ENCODE measurements at places on chromosomes 13 and 19. TPM values are rescaled to one million over a fixed set of nuclear protein-coding genes. Genes with fewer than 3 reads are reported as not detected.
A peak's percentile ranks its signal among the peaks of the same experiment; 100 is the strongest.

- no peaks in the 10 kb centered on the region for H3K27me3 ChIP-seq
- H3K4me1 ChIP-seq, result peaks cover 23% of the 10 kb centered on the region
- peak overlapping the region; percentile 70 for H3K27ac ChIP-seq
- H3K36me3 ChIP-seq, result no peaks in the 10 kb centered on the region
- H3K4me3 ChIP-seq, result no peak overlapping the region
Observed at GRCh38 chr19:30268601-30269000, 103.6 kb upstream of the ZNF536 start.

The ZSCAN1 gene
- 0.88 TPM for total RNA-seq

- DNase-seq, result no peak
- H3K36me3 ChIP-seq, result peaks cover 8% of the 10 kb centered on the region
- H3K27ac ChIP-seq, result no peak overlapping the region
- no peaks in the 10 kb centered on the region for H3K27me3 ChIP-seq
- H3K4me1 ChIP-seq, result peaks cover 25% of the 10 kb centered on the region
- no peak overlapping the region for H3K4me3 ChIP-seq
Observed at GRCh38 chr19:7901337-7901736, 2.3 kb upstream of the MAP2K7 start.

GRCh38 chr13:44629465-44630183 lies 53.5 kb upstream of the TSC22D1 start:
- no peaks in the 10 kb centered on the region for H3K4me1 ChIP-seq
- DNase-seq, result no peak
- no peak overlapping the region for H3K27ac ChIP-seq

The PLD3 gene
- 236 TPM for total RNA-seq

The HSH2D gene
- 1.4 TPM for total RNA-seq

The CUL4A gene
- total RNA-seq, result 78.9 TPM

DNA sequence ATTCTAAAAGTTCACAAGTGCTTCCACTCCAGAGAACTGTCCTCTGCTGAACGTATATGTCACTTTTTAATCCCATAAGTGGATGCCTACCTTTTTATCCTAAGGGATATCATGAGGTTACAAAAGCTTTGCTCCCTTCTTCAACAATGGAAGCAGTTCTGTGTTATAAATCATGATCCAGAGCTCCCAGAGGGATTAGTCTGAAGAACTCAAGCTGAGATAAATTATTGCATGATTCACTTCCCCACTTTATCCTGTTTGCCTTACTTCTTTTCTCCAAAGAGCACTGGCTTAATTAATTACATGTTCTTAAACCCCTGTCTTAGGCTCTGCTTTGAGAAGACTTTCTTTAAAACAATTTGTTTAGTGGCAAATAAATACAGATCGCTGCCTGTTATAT lies 246.7 kb downstream of the PCDH17 start:
- no peaks in the 10 kb centered on the region for H3K36me3 ChIP-seq
- H3K27ac ChIP-seq, result no peak overlapping the region
- H3K4me3 ChIP-seq, result no peak overlapping the region
- no peaks in the 10 kb centered on the region for H3K27me3 ChIP-seq
- H3K4me1 ChIP-seq, result no peaks in the 10 kb centered on the region

GRCh38 chr13:95295026-95295425 lies 6.2 kb downstream of the ABCC4 start:
- H3K36me3 ChIP-seq, result no peaks in the 10 kb centered on the region
- no peak overlapping the region for H3K27ac ChIP-seq
- DNase-seq, result no peak
- no peaks in the 10 kb centered on the region for H3K4me1 ChIP-seq

DNA sequence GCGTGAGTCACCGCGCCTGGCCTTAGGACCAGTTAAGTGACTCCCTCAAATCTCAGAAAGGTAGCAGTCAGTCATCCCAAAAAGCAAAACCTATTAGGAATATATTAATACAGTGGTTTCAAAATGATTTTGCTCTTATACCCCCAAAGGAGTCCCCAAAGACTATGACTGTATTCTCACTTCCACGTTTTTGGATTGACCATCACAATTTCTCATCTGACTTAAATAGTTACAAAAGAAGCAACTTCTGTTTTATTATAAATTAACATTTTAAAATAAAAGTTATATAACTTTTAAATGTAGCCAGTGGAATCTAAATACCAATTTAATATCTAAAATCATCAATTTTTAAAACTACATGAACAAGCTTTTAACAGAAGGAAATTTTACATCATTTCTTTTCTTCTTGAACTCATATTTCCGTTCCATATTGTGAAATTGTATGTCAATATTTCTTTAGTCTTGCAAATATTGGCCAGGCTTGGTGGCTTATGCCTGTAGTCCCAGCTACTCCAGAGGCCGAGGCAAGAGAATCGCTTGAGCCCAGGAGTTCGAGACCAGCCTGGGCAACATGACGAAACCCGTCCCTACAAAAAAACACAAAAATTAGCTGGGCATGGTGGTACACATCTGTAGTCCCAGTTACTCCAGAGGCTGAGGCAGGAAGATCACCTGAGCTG lies 1.5 kb upstream of the SPART start:
- H3K27ac ChIP-seq, result no peak overlapping the region
- no peak overlapping the region for H3K4me3 ChIP-seq
- peaks cover 10% of the 10 kb centered on the region for H3K4me1 ChIP-seq

DNA sequence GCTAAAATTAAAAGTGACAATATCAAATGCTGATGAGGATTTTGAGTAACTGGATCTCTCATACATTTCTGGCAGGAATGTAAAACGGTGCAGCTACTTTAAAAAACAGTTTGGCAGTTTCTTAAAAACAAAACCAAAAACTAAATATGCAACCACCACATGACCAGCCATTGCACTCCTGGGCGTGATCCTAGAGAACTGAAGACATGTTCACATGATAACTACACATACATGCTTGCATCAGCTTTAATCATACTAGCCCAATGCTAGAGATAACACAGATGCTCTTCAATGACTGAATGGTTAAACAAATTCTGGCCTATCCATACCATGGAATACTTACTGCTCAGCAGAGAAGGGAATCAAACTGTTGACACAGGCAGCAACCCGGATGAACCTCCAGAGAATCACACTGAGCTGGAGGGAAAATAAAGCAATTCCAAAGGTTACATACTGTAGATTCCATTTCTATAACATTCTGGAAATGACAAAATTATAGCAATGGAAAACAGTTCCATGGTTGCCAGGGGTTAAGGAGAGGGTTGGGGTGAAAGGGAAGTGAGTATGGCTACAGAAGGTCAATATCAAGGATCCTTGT lies 25.5 kb upstream of the NAXD start:
- H3K4me3 ChIP-seq, result no peak overlapping the region
- H3K4me1 ChIP-seq, result no peaks in the 10 kb centered on the region
- no peak overlapping the region for H3K27ac ChIP-seq
- H3K27me3 ChIP-seq, result no peaks in the 10 kb centered on the region
- DNase-seq, result no peak
- H3K36me3 ChIP-seq, result no peaks in the 10 kb centered on the region
